Kidney tubule cell (primary cell): ENCODE measurements at places on chromosomes 11 and 22.

GRCh38 chr11:116255321-116255953 lies 517.4 kb downstream of the BUD13 start:
- no peak for DNase-seq

DNA sequence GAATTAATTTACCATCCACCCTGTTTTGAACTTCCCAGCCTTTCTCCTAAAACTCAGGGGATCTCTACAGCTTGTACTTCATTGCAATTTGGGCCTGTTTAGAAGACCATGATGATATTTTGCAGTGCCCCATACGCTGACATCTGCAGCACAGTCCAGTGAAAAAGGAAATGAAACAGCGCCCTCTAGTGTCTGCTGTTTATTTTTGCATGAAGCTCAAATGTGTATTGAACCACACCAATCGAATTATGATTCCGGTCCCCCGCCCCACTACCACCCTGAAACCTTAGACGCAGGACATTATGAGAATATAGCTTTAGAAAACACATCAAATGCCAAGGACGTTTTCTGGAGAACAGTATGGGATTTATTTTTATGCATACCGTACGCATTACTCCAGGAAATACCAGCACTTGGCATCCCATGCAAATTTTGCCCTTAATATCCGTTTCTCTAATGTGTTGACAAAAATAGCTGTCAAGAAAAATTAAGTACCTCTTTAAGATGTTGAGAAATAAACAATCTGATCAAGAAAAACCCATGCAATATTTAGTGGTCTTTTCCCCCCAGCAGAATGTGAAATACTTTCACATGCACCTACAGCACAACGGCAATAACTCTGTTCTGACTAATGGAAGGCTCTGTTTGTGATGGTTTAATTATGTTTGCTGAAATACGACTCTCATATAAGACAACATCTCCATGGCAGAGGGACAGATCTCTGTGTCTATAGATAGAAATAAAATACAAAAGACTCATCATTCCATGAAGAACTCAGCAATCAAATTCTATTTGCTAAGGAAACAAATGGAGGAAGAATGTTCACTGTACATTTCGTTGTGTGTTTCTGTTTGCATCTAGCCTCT lies 93.9 kb downstream of the TECTA start:
- peak; percentile 63 for DNase-seq

DNA sequence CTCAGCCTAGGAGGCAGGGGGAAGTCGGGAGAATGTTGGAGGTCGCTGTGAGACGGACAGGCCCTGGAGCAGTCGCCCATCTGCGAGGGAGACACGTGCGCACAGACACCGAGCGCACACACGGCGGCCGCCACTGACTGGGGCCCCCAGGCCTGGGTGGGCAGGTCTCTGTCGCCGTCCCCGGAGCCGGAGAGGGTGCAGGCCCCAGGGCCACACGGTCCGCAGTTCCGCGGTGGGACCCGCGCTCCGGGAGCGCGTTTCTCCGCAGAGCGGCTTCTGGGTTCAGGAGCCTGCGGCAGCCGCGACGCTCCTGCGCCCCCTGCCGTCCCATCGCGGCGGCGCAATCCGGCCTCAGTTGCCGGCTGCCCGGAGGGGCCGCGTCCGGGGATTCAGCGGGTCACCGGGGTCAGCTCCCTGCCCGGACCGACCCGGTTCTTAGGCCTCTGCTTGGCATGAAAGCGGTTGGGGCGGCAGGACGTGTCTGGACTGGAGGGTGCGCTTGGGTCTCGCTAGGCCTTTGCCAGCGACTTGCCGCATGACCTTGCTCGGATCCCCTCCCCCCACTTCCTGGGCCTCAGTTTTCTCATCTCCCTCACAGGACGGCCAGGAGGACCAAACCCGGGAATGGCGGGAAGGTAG lies 31.2 kb downstream of the PDE2A start:
- peak; percentile 60 for DNase-seq

DNA sequence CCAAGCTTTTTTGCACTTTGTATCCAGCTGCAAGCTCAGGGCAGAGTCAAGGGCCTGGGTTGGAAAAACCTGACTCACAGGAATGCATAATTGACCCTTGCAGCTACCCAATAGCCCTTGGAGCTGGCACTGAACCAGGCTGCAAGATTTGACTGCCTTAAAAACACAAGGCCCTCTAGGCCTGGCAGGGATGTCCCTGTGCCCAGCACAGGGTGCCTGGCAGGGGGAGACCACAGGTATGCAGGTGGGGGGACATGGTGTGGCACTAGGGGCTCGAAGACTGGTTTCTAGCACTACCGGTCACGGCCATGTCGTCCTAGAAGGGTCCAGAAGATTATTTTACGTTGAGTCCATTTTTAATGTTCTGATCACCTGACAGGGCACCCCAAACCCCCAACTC lies 30.2 kb downstream of the SBF1 start:
- DNase-seq = peak; percentile 78

DNA sequence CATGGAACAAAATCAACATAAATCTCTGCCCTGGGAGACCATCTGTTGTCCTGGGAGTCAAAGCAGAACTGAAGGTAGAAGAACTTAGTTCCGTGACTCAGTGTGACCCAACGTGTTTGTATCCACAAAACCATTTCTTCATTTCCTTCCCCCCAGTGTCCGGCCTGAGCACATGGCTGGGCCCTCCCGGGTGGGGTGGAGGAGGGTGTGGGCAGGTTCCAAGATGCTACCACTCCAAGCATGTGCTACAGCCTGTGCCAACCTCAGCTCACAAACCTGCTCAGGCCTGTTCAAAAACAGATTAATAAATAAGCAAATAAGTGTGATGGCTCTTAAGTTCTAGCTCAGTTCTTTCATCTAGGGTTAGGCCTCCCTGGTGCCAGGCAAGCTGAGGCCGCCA lies 55.3 kb downstream of the SHANK2 start:
- peak; percentile 86 for DNase-seq

- no peak for DNase-seq
Measured at GRCh38 chr22:37105154-37105553, 4.4 kb downstream of the TMPRSS6 start.

DNA sequence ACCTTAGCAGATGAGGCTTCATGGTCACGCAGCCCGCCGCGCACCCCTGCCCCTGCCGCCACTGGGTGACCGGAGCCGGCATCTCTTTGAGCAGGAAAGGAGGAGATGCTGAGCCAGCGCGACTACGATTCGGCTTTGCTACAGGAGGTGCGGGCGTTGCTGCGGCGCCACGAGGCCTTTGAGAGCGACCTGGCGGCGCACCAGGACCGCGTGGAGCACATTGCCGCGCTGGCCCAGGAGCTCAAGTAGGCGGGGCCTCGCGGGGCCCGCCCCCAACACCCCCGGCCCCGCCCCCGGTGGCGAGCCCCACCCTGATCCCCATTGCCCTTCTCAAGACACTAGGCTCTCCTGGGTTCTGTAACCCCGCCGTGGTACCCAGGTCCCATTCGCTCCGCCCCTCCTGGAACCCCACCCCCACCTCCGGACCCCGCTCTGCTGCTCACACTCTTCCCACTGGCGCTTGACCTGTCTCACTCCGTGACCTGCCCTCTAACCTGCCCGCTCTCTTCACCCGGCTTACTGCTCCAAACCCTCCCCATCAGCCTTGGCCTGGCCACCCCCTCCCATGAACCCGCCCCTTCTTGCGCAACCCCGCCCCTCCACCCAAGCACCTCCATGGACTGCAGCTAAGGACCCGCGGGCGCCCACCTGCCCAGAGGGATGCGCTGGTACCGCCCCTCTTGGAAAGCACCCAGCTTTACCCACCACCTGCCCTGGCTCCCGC lies 9.1 kb downstream of the CTSF start:
- no peak for DNase-seq

GRCh38 chr11:132604431-132604830 lies 927.9 kb downstream of the OPCML start:
- peak; percentile 47 for DNase-seq

DNA sequence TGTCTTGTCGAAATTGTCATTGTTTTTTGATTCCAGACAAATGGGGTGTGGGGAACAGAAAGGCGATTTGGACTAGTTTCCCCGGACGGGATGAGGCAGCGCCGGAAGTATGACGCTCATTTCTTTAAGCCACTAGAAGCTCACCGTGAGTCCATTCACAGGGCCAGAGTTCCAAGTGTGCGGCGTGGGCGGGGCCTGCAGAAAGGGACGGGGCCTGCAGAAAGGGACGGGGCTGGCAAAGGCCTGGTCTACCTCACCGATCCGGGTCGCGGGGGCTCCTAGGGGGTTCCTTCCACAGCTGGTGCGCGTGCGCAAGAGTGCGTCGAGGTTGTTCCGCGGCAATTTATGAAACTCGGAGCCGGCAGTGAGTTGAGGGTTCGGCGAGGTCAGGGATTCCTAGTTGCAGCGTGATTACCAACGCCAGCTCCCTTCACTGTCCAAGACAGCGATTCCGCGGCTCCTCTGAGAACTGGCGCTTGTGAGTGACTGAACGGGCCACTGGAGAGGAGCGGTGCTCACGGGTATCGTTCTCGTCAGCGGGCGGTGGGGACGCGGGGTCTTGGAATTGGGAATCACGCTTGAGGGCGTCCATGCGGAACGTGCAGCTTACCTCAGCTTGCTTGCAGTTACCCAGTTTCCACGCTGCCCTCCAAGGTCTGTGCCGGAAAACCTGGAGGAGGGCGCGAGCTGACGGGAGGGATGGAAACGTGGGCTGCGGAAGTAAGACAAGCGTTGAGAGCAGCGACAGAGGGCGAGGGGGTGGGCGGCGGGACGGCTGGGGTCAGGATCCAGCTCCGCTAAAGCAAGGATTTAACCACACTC lies at the start of gene ZNF215:
ZNF215 (plus strand) TSS at position 219 of the 822 bp plus-strand sequence. CDS start 5,847 bp downstream, outside the sequence.
- peak; percentile 88 for DNase-seq

DNA sequence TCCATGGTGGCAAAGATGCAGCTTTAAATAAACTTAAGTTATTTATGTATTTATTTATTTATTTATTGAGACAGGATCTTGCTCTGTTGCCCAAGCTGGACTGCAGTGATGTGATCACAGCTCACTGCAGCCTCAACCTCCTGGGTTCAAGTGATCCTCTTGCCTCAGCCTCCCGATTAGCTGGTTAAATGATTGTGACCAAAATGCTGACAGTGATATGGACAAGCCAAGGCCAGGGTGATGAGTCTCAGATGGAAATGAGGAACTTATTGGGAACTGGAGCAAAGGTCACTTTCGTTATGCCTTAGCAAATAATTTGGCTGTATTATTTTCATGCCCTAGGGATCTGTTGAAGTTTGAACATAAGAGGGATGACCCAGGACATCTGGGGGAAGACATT lies 9.3 kb upstream of the LRP5 start:
- DNase-seq = no peak

GRCh38 chr11:87154246-87154645 lies 116.5 kb downstream of the TMEM135 start:
- no peak for DNase-seq

- DNase-seq = no peak
Measured at GRCh38 chr11:12242966-12243365, 132.6 kb downstream of the MICAL2 start.

GRCh38 chr22:20422271-20423007 lies 15.2 kb downstream of the SCARF2 start:
- no peak for DNase-seq

DNA sequence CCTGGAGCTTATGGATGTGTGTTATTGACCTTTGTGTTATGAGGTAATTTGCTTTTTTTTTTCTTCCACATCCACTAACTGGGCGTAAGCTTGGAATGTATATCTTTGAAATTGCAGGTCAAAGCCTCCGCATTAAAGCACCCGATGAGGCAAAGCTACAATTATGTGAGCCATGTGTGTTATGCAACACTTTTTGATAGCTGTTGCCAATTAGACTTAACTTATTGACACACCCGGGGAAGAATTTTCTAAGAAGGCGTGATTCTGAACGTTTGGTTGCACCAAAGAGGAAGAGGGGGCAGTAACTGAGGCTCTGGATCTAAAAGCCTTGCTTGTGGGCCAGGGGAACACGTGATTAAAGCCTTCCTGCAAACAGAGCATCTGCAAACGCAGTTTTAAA lies 610 bp upstream of the TEX12 start:
- no peak for DNase-seq

GRCh38 chr11:95108159-95108611 lies 18.5 kb downstream of the ENDOD1 start:
- peak; percentile 90 for DNase-seq

- DNase-seq = peak; percentile 60
Measured at GRCh38 chr11:69444381-69445130, 36.9 kb upstream of the LINC01488 start.

GRCh38 chr11:84824624-84825023 lies 802.5 kb downstream of the DLG2 start:
- no peak for DNase-seq

- peak; percentile 91 for DNase-seq
Measured at GRCh38 chr22:36368359-36368983, 19.3 kb downstream of the MYH9 start.

DNA sequence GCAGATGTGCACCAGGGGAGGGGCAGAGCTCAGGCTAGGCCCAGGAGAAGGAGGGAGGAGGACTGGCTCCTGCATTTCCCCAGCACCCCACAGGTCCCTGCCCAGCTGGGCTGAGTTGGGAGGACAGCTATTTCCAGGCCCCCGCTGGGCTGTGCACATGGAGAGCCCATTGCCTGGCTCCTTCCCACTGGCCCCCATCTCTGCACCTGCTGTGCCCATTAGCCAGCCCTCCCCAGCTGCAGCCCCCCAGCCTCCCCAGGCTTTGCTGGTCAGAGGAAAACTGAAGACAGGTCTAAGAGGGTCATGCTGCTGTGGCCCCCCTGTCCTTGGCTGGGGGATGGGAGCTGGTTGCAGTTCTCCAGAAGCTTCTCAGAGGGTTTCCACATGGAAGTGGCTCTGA lies 81.8 kb upstream of the SHANK2 start:
- DNase-seq = no peak

GRCh38 chr11:4105916-4106315 lies 11.3 kb downstream of the RRM1 start:
- DNase-seq = no peak

- peak; percentile 99 for DNase-seq
Measured at GRCh38 chr22:36461665-36462649, 19.5 kb downstream of the TXN2 start.

GRCh38 chr22:49242480-49242879 lies 585.2 kb downstream of the BRD1 start:
- DNase-seq = no peak

GRCh38 chr22:26134654-26135330 lies 34.5 kb upstream of the SEZ6L start:
- DNase-seq = peak; percentile 2

DNA sequence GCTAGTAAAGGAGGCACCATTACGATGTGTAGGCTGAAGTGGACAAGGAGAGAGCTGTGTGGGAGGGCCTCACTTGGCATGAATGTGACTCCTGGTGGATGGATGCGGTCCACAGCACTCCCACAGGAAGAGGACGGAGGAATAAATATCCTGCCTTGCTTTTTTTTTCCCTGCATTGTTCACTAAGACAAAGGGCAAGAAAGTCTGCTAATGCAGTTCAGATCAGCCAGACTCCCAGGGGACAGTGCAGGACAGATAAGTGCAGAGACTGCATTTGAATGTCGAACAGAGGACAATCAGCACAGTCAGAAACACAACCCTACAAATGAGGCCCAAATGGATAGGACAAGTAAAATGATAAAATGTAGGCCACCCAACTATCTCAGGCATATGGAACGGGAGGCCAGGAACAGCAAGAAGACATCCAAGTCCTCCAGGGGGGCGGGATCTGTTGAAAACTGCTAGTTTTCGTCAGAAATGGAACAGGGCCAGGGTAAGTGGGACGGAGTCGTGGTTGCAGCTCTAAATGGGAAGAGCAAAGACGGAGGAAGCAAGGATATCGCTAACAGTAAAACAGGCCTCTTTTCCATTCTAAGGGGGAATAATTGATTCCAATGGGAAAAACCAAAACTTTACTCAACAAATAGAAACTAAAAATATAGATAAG lies 25.2 kb upstream of the OR8B8 start:
- DNase-seq = no peak

- no peak for DNase-seq
Measured at GRCh38 chr11:44257338-44258189, 52.4 kb downstream of the ALX4 start.

- DNase-seq = peak; percentile 83
Measured at GRCh38 chr11:61682093-61682732, 2.0 kb downstream of the DAGLA start.
